WTC11 (cell line): ENCODE measurements at places on chromosomes 1 and 21. TPM values are rescaled to one million over a fixed set of nuclear protein-coding genes. Genes with fewer than 3 reads are reported as not detected.
A peak's percentile ranks its signal among the peaks of the same experiment; 100 is the strongest.

DNA sequence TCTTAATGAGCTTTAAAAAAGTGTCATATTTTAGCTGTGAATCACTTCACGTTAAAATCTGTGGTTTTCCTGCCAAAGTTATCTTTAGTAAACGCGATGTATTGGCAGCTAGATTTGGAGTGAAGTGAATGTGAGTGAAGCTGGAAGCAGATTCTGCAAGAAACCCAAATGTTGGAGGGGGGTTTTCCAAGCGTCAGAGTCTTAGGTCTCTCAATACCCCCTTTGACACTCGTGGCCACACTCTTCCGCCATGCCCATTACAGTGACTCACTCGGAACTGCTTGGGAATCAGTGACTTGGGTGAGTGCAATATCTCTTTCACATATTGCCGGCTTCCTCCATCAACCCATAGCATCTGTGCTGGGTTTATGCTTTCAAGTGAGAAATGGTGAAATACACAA, 17.5 kb downstream of the B3GALT5 start:
- no peak overlapping the region for H3K4me3 ChIP-seq
- H3K27ac ChIP-seq = 0 out of 2 replicates have a peak overlapping the region, but pooled peaks have one; percentile 61
- no peak for DNase-seq
- H3K4me1 ChIP-seq = peaks cover 85% of the 10 kb centered on the region

- peaks cover 3% of the 10 kb centered on the region; the same call in 1 of the 2 replicates for H3K27me3 ChIP-seq
- H3K27ac ChIP-seq = no peak overlapping the region
- no peaks in the 10 kb centered on the region for H3K4me1 ChIP-seq
- no peak for DNase-seq
Measured at GRCh38 chr1:152699746-152700145, 1.6 kb downstream of the LCE2A start.

DNA sequence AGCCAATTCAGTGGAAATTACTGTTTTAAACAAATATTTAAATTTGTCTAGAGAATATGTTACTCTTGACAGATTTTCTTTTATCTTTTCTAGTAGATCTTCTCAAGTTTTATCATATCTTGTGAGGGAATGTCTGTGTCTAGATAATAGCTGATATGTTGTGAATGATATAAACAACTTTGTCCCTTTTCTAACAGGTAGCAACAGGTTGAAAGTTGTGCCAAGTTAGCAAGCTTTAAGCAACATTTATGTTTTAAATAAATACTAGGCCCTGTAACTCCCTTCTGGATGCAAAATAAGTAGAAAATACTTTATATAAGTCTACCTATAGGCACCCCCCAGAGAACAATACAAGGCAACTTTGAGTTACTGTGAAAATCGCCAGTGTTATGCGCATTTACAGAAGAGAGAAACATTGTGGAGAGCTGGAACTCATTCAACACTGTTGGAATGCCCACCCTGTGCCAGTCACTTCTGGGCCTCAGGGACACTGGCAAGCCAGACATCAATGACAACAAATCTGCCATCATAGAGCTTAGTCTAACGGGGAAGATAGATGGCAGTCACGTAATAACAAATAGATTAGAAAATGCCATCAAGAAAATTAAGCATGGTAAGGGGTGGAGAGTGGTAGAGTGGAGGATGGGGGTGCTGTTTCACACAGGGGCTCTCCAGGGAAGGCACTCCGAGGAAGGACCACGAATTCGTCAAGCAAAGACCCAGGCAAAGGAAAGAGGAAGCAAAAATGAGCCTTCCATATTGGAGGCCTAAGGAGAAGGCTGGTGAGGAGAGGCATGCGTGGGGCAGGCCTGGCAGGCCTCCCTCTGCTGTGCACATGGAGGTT, 4.4 kb downstream of the MAP3K21 start:
- H3K4me3 ChIP-seq = no peak overlapping the region
- H3K4me1 ChIP-seq = peaks cover 42% of the 10 kb centered on the region
- no peak for DNase-seq
- H3K36me3 ChIP-seq = no peaks in the 10 kb centered on the region

DNA sequence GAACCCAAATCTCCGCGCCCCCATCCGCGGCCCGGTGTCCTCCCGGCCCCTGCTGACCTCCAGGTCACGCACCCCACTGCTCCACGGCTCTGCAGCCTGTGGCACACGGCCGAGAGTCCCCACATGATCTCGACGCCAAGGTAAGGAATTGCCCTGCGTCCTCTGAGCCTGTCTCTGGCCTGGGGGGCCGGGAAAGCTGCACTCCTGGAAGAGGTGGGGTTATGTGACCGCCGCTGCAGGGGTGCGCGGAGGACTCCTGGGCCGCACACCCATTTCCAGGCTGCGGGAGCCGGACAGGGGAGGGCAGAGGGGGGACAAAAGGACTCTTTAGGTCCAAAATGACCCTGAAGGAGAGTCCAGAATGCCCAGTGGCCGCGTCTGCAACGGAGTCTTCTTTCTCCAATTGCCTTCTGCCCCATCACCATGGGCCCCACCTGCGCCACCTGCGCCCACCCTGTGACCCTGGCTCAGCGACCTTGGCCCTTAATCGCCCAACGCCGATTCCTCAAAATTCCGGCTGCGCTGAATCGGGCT, 997 bp upstream of the SIM2 start:
- DNase-seq = no peak
- peaks cover 57% of the 10 kb centered on the region for H3K4me1 ChIP-seq
- H3K36me3 ChIP-seq = no peaks in the 10 kb centered on the region; the same call in 1 of the 2 replicates
- no peak overlapping the region for H3K27ac ChIP-seq
- peaks cover 100% of the 10 kb centered on the region for H3K27me3 ChIP-seq

GRCh38 chr1:34822202-34822601, 29.4 kb downstream of the GJA4 start:
- H3K36me3 ChIP-seq = no peaks in the 10 kb centered on the region
- H3K4me3 ChIP-seq = no peak overlapping the region
- peaks cover 3% of the 10 kb centered on the region; the same call in 1 of the 2 replicates for H3K27me3 ChIP-seq
- no peak overlapping the region for H3K27ac ChIP-seq
- no peak for DNase-seq

DNA sequence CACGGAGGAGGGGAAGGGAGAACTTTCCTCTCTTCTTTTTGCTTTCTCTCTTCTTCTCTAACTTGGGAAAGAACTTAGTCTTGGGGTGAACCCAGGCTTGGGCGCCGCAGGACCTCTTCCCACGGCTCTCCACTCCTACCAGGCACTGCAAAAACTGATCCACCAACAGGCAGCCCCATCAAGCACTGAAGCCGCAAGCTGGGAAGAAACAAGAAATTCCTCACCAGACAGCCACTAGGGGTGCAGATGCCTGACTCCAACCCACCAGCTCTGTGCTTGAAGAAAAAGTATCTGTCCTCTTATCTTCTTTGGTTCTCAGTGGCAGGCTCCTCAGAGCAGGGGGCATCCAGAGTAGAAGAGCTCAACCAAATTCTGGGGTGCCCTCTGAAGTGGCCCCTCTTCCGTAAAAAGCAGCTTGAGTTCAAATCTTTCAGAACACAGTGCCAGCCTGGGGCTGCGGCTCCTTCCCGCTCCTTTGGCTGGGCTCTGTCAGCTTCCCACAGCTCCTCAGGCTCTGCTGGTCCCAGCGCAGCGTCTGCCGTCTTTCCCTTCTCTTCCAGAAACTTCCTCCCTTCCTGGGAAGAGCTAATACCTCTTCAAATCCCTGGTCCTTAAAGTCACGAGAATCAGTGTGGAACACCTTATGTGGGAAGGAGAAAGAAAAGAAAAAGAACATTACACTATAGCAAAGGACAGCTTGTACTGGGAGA, 2.4 kb downstream of the SLC41A1 start:
- peaks cover 37% of the 10 kb centered on the region for H3K4me1 ChIP-seq
- DNase-seq = peak; percentile 26
- peaks cover 29% of the 10 kb centered on the region for H3K36me3 ChIP-seq
- no peak overlapping the region for H3K4me3 ChIP-seq
- peaks cover 14% of the 10 kb centered on the region; the same call in 1 of the 2 replicates for H3K27me3 ChIP-seq

DNA sequence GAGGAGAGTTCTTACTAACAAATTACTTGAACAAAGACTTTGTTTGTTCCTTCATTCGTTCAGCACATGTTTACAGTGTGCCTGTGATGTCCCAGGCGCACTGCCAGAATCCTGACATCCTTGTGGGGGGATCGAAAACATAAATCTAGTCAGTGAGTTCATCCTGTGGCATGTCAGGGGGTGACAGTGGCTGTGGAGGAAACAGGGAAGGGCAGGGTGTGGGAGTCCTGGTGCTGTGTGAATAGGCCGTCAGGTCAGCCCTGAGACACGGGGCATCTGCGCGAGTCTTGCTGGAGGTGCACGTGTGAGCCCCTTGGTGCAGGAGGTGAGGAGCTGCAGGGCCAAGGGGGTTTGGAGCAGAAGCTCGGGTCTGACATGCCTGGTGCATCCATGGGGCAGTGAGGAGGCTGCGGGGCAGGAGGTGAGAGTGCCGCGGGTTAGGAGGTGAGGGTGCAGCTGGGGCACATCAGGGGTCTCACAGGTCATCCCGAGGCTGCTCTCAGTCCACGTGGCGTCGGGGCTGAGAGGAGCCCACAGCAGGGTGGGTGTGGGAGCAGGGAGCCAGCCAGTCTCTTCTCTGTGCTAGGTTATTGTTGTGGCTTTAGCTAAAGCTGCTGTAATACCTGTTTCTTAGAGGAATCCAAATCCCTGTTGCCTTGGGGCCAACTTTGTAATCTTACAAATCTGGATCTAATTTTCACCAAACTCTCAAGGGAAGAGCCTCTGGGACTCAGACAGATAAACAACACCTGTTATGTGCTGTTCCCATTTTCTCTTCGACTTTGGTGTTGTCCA, 93.4 kb downstream of the PCBP3 start:
- no peak for DNase-seq
- H3K27ac ChIP-seq = peak overlapping the region; percentile 58; the same call in 1 of the 2 replicates

- H3K36me3 ChIP-seq = no peaks in the 10 kb centered on the region
- H3K27me3 ChIP-seq = peaks cover 13% of the 10 kb centered on the region
Measured at GRCh38 chr1:50959303-50959912, 659 bp downstream of the FAF1 start.

GRCh38 chr1:194056169-194056568, 869.8 kb upstream of the B3GALT2 start:
- no peaks in the 10 kb centered on the region for H3K27me3 ChIP-seq
- H3K36me3 ChIP-seq = peaks cover 2% of the 10 kb centered on the region
- no peak for DNase-seq
- H3K4me3 ChIP-seq = no peak overlapping the region
- H3K27ac ChIP-seq = no peak overlapping the region

GRCh38 chr1:161330346-161330745, 16.2 kb downstream of the SDHC start:
- no peak overlapping the region for H3K27ac ChIP-seq
- no peaks in the 10 kb centered on the region for H3K27me3 ChIP-seq
- H3K4me1 ChIP-seq = no peaks in the 10 kb centered on the region
- peaks cover 54% of the 10 kb centered on the region for H3K36me3 ChIP-seq

- no peaks in the 10 kb centered on the region for H3K36me3 ChIP-seq
- H3K4me1 ChIP-seq = peaks cover 46% of the 10 kb centered on the region
- no peaks in the 10 kb centered on the region for H3K27me3 ChIP-seq
- no peak overlapping the region for H3K4me3 ChIP-seq
Measured at GRCh38 chr1:208536212-208536611, 292.0 kb upstream of the PLXNA2 start.

DNA sequence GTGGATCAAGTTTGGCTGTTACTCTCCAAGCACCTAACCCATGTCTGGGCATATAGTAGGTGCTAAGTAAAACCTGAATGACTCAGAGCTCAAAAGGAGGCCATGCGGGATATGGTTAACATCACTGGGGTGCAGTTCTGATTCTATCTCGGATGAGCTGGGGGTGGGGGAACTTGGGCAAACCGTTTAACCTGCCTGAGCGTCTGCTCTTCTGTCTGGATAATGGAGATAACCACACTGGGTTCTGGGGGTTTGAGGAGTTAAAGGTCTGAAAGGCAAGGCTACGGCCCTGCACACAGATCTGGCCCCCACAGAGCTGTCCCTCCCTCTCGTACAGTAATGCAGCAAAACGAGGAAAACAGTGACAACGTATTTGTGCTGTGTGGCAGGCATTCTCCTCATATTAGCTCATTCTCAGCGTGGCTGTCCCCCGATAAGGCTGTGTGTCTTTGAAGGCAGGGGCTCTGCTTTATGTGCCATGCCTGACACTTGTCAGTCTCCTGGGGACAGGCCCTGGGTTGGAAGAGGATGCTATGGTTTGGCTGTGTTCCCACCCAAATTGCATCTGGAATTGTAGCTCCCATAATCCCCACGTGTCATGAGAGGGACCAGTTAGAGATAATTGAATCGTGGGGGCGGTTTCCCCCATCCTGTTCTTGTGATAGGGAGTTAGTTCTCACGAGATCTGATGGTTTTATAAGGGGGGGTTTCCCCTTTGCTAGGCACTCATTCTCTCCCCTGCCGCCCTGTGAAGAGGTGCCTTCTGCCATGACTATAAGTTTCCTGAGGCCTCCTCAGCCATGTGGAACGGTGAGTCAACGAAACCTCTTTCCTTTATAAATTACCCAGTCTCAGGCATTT, 6.8 kb upstream of the ALDH4A1 start:
- DNase-seq = no peak
- H3K27me3 ChIP-seq = no peaks in the 10 kb centered on the region; the same call in 1 of the 2 replicates
- H3K27ac ChIP-seq = no peak overlapping the region
- no peaks in the 10 kb centered on the region; the same call in 1 of the 2 replicates for H3K36me3 ChIP-seq

DNA sequence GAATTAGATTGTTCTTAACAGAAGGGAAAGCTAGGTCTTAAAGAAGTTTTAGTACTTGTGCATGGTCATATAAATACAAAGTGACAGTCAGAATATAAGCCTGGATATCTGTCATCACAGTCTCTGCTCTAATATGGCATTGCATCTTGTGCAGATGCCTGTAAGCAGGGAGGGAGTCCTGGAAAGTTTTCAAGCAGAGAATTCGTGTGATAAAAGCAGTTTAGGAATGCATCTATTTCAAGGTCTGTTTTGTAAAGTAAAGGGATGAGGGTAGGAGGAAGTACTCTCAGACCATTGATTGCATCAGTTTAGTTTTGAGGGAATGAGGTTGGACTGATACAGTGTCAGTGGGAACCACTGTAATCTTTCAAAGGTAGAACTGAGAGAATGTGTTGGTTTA, 30.6 kb downstream of the IARS2 start:
- no peak for DNase-seq
- peak overlapping the region; percentile 29; the same call in 1 of the 2 replicates for H3K27ac ChIP-seq
- peaks cover 22% of the 10 kb centered on the region for H3K36me3 ChIP-seq
- 0 out of 2 replicates have a peak, but pooled peaks cover 5% of the 10 kb centered on the region for H3K4me1 ChIP-seq
- no peak overlapping the region for H3K4me3 ChIP-seq
- H3K27me3 ChIP-seq = no peaks in the 10 kb centered on the region

GRCh38 chr1:155196893-155197638, 10.6 kb downstream of the THBS3 start:
- H3K27me3 ChIP-seq = peaks cover 4% of the 10 kb centered on the region; the same call in 1 of the 2 replicates
- DNase-seq = no peak
- H3K27ac ChIP-seq = peak overlapping the region; percentile 98
- H3K36me3 ChIP-seq = peaks cover 56% of the 10 kb centered on the region

S100A9 gene
- 0.33 to 0.37 TPM in 2 of 3 replicates, not detected in the other for total RNA-seq

LHX4 gene
- total RNA-seq = 7.7 to 19.2 TPM (median 9.2 TPM) in 3 replicates

HSD3B2 gene
- total RNA-seq = 0.94 to 1.0 TPM (median 0.94 TPM) in 3 replicates

FBXO2 gene
- total RNA-seq = 58.2 to 68.2 TPM (median 63.7 TPM) in 3 replicates

FCRL1 gene
- total RNA-seq = not detected in 3 replicates

KRTAP10-3 gene
- not detected in 3 replicates for total RNA-seq

F3 gene
- 7.5 to 7.8 TPM (median 7.6 TPM) in 3 replicates for total RNA-seq
